ENCODE measurements at places on chromosomes 6 and 20.

DNA sequence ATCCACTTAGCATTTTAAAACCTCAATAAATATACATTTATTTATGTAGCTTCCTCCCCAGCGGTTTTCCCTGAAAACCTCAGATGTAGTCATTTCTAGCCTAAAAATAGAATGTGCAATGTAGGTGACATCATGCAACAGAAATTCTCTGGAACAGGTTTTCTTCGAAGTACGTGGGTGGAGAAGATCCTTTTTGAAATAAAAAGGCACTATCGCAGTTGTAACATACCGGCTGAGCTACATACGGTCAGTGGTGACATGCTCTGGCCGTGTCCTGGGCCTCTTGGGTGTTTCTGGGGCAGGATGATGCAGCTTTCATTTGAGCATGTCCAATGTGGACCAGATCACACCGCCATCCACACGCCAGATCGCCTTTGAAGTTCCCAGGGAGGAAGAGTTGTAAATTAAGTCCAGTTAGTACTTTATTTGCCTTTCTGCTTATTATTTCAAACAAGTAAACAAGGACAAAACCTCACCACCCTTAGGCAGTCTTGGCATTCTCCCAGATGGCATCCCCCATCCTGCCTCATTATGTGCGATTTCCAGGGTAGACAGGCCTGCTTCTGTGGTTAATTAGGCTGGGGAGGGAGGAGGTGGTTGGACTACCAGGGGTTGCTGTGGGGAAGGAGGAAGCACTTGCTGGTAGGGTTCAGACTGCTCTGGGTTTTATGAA, 109.5 kb upstream of the CLDN20 start:
- no peak for DNase-seq

DNA sequence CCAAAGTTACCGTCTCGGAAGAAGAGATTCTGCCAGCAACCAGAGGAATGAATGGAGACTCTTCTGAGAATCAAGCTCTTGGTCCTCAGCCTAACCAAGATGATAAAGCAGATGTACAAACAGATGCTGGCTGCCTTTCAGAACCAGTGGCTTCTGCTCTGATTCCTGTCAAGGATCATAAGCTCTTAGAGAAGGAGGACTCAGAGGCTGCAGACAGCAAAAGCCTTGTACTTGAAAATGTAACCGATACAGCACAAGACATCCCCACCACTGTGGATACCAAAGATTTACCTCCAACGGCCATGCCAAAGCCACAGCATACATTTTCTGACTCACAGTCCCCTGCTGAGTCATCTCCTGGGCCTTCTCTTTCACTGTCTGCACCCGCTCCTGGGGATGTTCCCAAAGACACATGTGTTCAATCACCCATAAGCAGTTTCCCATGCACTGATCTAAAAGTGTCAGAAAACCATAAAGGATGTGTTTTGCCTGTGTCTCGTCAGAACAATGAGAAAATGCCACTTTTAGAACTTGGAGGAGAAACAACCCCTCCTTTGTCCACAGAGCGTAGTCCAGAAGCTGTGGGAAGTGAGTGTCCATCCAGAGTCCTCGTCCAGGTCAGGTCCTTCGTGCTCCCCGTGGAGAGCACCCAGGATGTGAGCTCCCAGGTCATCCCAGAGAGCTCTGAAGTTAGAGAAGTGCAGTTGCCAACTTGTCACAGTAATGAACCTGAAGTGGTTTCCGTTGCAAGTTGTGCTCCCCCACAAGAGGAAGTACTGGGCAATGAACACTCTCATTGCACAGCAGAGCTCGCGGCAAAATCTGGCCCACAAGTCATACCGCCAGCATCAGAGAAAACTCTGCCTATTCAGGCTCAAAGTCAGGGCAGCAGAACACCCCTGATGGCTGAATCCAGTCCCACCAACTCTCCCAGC, 109.6 kb downstream of the RTN4IP1 start:
- DNase-seq = peak; percentile 66

- no peak for DNase-seq
Observed at GRCh38 chr6:29447670-29448069, 8.6 kb downstream of the OR10C1 start.

GRCh38 chr6:135191508-135192255, 10.6 kb downstream of the MYB start:
- no peak for DNase-seq

- DNase-seq = no peak
Observed at GRCh38 chr6:40695114-40695513, 108.0 kb upstream of the LRFN2 start.

GRCh38 chr6:32267035-32267434, 43.2 kb upstream of the NOTCH4 start:
- DNase-seq = no peak

- DNase-seq = no peak
Observed at GRCh38 chr20:62002882-62003480, 62.7 kb downstream of the TAF4 start.

DNA sequence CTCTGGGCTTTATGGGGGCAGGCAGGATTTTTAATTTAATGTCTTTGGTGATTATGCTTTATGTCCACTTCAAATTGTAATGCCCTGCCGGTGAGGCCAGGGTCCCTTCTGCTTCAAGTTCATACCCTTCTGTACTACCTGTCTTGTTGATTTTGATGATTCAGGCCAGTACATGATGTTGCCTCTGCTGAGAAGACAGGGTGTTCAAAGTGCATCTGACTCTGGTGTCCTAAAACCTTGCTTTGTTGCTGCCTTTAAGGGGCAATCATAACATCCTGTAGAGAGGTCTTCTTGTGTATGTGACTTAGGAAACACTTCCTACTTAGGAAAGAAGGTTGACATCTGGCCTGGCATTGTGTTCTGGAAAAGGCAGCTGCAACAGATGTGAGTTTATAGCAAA, 113.2 kb downstream of the TMEM170B start:
- no peak for DNase-seq

DNA sequence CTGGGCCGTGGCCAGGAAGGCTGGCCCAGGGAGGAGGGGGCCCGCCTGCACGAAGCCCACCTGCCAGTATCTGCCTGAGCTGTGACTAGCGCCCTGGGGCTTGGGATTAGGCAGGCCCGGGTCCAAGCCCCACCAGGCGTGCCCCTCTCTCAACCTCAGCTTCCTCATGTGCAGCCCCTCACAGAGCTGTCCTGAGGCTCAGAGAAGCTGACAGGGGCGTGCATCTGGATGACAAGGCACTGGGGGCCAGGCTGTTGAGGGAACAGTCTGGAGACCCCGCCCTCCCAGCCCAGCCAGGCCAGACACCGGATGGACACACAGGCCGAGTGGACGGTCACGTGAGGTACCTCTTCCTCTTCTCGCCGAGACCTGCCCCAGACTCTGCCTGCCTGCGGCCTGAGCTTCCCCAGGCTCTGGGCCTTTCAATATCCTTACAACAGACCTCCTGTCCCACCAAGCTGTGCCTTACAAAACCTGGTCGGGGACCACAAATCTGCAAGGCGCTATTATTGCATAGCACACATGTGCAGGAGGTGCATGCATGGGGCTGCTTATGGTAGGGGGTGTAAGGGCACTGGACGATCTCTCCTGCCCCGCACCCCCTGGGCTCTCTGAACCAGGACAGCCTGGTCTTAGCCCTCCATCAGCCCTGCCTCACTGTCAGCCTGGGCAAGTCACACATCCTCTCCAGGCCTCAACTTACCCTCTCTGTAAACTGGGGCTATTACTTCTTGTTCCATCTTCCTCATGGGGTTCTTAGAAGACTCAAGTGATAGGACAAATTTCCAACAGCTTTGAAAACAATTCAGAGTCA, 20.0 kb downstream of the NOL4L start:
- no peak for DNase-seq

DNA sequence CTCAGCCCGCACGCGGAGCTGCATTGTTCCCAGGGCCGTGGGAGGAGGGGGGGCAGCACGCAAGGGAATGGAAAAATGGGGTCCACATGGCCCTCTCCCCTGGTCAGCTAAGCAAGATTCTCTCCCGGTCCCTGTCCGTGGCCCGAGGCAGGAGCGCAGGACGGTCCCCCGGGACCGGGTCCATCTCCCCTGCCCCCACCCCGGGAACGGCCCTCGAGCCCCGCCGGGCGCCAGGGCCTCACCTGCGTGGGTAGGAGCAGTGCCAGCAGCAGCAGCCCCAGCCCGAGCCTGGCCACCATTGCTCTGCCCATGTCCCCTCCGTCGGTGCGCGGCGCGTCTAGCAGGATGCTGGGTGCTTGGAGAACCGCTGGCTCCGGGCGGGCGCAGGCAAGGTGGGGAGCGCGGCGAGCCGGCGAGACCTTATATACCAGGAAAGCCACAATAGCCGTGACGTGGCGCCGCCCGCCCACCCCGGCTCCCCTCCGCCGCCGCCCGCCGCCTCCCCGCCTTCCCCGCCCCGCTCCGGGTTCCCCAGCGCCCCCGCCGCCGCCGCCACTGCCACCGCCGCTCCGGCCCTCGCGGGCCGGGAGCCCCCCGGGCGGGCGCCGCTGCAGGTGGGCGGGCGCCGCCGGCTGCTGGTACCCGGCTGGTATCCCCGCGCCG, at the start of gene CD24:
CD24 (minus strand) TSS at position 394 of the 663 bp plus-strand sequence; CDS start at position 311, 83 bp downstream.
- DNase-seq = no peak

- no peak for DNase-seq
Observed at GRCh38 chr6:72721346-72721745, 99.5 kb downstream of the KCNQ5 start.

GRCh38 chr20:16930656-16931055, 182.5 kb downstream of the OTOR start:
- DNase-seq = no peak

DNA sequence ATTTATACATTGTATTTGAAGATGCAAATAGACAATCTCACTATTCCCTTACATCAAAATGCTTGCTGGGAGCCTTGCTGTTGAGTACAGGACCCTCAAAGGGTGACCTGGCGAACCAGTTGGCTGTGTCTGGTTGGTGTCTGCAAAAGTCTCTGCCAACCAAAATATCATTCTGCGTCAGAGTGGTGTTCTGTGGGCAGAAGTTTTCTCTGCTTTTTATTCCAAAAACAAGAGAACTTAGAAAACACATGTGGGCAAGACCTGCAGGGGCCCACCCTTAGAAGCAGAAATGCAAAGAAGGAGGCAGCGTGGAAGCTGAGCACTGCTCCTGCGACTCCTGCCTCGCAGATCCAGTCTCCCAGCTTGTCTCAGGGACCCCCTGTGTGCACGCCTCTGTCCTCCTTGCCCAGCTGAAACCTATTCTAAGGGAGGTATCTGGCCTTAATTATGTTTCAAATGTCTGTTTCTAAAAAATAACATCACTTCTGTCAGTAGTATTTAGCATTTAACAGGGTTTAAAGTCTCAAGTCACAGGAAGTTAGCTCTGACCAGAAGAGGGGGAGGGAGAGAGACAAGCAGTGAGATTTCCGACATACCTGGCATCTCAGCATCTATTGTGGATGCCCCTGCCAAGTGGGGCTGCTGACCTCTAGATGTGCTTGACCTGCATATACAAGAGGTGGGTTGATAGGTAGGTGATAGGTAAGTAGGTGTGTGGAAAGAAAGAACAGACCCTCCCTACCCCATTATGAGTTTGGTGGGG, 101.3 kb downstream of the SASH1 start:
- no peak for DNase-seq

- DNase-seq = no peak
Observed at GRCh38 chr6:82179415-82179814, 68.1 kb downstream of the IBTK start.

GRCh38 chr6:11538819-11539468, 1.4 kb downstream of the TMEM170B start:
- DNase-seq = no peak

GRCh38 chr6:155117256-155117655, 122.1 kb downstream of the TIAM2 start:
- no peak for DNase-seq

DNA sequence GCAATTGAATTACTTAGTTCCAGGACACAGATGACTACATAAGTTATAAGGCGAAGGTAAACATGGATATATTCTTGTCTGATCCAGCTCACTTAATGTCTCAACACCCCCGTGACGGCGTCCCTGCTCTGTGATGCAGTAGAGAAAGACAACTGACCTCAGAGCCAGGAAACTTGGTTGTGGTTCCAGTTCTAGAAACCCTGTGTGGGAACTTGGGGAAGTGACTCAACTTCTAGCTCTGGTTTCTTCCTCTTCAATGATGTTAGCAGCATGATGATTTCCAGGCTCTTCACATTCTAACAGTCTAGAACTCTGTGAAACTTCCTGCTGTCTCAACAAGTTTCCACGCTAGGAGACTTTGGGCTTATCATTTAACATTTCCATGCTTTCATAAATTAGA, 18.4 kb downstream of the LAMA4 start:
- DNase-seq = no peak

DNA sequence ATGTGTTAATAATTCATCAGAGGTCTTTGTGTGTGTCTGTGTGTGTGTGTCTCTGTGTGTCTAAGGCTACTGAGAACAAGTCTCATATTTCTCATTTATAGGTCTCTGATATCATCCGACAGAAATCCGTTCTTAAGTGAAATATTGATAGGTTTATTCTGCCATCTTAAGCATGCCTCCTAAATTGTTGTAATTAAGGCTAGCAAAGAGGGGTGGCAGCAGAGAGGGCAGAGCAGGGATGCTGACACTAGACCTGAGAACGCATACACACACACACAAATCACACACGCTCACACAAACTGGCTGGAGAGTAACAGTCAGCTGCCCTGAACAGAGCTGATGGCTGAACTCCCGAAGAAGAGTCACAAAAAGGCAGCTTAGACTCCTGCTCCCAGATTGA, 84.9 kb upstream of the LRFN2 start:
- DNase-seq = no peak

GRCh38 chr20:2696646-2697045, 4.1 kb downstream of the EBF4 start:
- no peak for DNase-seq

DNA sequence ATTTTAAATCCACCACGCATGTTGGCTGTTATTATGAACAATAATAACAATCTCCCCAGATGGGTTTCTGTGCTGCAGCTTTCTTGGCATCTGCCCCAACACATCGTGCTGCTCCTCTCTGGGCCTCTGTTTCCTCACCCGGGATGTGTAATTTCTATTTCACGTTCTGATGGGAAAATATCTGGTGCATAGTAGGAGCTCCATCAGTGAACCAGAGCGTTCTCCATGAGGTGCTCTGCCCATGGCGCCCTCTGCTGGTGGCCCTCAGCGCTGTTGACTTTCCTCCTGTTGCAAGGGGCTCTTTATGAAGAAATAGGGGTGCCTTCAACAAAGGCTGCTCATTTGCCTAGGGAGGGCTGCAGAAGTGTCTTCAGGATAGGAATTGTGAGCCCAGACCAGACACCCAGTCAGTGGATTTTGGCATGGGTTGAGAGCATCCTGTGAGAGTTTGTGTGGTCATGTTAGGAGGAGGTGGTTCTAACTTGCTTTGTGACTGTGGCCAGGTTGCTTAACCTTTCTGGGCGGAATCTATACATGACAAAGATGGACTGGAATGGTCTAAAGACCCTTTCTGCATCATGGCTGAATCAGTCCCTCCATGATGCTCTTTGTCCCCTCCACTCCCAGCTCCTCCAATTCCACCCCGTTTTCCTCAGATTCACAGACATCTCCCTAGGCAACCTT, 8.1 kb downstream of the SCRT2 start:
- DNase-seq = no peak

Measured in stimulated activated CD4-positive, alpha-beta T cell treated with anti-CD3 and anti-CD28 coated beads, Interleukin-1b, Interleukin-23, amount 100 ng/mL, for 24 hours (primary cell).